A549 (cell line): ENCODE measurements at places on chromosomes 13 and 19.
A peak's percentile ranks its signal among the peaks of the same experiment; 100 is the strongest.

- DNase-seq = no peak
Measured at GRCh38 chr13:100674572-100674871, at the start of gene TMTC4. TSS of gene TMTC4 (minus strand) at chr13:100674795. CDS start at chr13:100670362, 4,433 bp downstream.

- peak; percentile 68 for DNase-seq
Measured at GRCh38 chr19:43739439-43740235, 15.1 kb downstream of the SMG9 start.

- DNase-seq = no peak
Measured at GRCh38 chr13:87622971-87623370, 48.2 kb upstream of the SLITRK5 start.

- peak; percentile 29 for DNase-seq
Measured at GRCh38 chr13:66563076-66563475, 667.1 kb downstream of the PCDH9 start.

- DNase-seq = no peak
Measured at GRCh38 chr13:103839460-103839859, 773.2 kb upstream of the SLC10A2 start.

DNA sequence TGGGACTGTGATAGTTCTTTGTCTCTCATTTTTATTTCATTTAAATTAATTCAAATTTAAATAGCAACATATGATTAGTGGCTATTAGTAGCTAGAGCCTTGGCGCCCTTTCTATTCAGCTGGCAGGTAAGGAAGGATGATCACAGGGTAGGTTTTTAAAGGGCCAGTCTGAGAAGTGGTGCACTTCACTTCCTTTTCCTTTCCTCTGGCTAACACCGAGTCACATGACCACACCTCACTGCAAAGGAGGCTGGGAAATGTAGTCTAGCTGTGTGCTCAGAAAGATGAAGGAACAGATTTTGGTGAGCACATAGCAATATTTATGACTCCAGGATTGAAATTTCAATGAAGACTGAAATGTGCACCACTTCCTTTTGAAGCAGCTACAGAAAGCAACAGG lies 128.7 kb downstream of the TSHZ3 start:
- DNase-seq = peak; percentile 42

GRCh38 chr13:52887165-52887564 lies 38.7 kb upstream of the PCDH8 start:
- DNase-seq = no peak

DNA sequence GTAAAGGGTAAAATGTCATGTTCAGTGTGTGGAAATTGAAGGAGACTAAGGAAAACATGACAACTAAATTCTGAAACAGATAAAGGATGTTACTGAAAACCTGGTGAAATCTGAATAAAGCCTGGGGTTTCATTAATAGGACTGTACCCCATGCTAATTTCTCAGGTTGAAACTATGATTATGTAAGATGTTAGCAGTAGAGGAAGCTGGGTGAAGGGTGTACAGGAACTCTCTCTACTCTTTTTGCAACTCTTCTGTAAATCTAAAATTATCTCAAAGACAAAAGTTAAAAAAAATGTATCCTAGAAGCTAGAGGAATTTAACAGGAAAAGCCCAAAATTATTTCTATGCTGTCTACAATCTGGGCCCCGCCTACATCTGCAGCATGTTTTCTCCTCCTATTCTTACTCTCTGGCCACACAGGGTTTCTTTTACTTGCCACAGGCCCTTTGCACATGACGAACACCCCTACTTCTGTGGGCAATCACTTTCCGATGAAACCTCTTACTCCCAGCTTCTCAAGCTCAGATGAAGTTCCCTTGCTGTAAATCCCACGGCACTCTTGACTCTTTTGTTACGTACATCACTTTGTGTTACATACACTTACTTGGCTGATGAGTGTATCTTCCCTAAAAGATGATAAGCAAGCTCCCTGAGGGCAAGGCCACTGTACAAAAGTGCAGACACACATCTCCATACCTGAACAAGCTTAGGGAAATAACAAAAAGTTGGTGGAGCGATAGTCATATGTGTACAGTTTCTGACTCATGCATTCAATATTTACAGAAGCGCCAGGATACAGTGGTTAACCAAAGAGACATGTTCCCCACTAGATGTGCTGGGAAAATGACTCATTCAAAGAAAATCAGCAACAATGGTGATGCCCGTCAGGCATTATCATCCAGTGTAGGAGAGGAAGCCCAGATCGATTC lies 32.6 kb downstream of the RUBCNL start:
- peak; percentile 78 for DNase-seq

DNA sequence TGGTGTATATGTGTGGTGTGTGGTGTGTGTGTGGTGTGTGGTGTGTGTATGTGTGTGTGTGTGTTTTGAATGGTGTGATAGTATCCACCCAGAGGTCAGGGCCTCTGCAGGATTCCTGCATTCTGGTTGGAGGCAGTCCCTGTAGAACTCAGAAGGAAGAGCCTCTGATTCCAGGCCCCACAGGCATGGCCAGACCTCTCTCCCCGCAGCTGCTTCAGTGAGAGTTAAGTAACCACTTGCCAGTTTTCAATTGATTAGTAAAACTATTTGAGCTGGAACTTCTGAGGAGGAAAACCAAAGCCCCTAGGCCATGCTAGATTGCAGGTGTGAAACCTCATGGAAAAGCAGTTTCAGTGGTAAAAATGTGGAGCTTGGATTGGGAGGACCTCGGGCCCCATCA lies 2.1 kb downstream of the ATP12A start:
- DNase-seq = no peak

- DNase-seq = no peak
Measured at GRCh38 chr19:17086120-17086519, 10.5 kb downstream of the MYO9B start.

- no peak for DNase-seq
Measured at GRCh38 chr13:67063036-67063435, 167.1 kb downstream of the PCDH9 start.

DNA sequence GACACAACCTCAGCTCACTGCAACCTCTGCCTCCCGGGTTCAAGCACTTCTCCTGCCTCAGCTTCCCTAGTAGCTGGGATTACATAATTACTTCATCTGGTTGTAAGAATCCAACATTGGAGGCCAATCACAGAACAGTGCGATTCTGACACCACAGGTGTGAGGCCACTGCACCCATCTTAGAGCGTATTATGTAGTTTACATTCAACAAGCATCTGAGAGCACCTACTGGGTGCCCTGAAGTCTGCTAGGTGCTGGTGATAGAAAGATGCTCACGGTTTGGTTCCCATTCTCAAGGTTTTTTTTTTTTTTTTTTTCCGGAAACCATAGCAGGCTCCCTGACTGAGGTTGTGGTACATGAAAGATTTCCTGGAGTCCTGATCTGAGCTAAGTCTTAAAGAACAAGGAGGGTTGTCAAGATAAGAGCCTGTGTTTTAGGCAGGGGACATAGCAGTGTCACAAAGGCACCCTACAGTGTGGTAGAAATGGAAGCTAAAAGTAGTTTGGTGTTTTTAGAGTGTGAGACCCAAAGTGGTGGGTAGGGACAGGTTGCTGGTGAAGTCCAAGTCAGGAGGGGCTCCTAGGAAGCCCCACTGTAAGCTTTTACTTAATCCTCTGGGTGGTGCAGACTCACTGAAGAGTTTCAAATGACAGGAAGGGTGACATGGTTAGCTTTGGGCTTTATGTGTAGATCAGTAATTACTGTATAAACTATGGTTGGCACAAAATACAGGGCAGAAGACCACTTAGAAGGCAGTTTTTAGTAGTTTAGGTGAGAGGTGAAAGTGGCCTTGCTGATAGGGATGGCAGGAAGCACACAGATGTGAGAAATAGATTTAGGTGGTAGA lies 15.2 kb downstream of the SAE1 start:
- DNase-seq = no peak

GRCh38 chr19:31329819-31330218 lies 19.4 kb downstream of the TSHZ3 start:
- no peak for DNase-seq

- no peak for DNase-seq
Measured at GRCh38 chr13:113941571-113942191, 32.2 kb downstream of the C13orf46 start.

GRCh38 chr13:100461309-100462030 lies 127.1 kb downstream of the GGACT start:
- DNase-seq = no peak

- DNase-seq = no peak
Measured at GRCh38 chr19:6214881-6215541, 64.8 kb downstream of the MLLT1 start.

DNA sequence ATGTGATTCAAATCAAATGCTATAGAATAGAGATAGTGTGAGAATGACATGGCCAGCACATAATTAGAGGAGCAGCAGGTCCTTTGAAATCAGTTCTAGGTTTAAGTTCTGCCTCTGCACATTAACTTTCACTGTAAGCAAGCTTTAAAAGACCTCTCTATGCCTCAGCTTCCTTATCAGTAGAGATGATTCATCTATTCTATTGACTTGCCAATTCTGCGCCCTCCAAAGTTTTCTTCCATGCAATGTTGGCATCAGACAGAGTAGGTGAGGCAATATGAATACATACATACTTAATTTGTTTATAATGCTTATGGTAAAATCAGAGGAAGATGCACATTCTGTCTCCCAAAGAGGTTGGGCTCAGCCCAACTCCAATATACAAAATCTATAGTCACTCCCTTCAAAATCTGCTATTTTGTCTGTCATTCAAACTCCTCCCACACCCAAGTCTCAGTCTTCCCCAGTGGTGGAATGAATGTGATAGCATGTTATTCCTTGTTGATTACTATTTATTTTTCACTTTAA lies 525.5 kb downstream of the RFC3 start:
- DNase-seq = no peak

DNA sequence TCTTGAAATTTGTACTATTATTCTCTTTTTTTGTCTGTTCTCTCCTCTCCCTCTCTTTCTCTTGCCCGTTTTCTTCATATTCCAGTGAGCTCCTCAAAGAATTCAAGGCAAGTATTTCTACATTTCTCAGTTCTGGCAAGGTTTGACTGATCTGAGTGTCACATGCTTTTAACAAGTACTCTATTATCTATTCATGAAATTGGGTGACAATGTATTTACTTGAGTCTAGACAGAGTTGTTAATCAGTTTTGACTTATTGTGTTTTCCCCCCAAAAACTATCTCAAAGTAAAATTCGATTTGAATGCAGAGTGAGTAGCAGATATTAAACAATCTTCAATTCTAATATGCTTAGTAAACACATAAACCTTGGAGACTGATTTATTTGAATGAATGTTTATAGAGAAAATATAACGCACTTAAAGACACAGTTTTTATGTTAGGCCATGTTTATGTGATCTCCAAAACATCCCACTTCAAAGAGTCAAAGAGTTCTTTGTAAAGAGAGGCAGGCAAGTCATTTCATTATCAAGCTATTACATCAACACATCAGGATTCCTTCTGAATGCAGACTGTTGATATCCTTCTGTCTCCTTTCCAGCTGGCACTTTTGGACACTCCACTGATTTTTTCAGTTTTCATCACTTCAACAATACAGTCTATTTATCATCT lies 166.6 kb downstream of the SLITRK6 start:
- no peak for DNase-seq

DNA sequence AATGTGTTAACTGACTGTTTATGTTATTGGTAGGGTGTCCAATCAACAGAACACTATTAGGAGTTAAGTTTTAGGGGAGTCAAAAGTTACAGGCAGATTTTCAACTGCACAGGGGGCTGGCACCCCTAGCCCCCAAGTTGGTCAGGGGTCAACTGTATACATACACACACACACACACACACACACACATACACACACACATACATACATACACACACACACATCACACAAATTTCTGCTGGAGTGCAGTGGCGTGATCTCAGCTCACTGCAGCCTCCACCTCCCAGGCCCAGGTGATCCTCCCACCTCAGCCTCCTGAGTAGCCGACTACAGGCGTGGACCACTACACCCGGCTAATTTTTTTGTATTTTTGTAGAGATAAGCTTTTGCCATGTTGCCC lies 10.2 kb downstream of the LRRC4B start:
- DNase-seq = no peak

GRCh38 chr13:45537516-45537915 lies 72.8 kb downstream of the COG3 start:
- no peak for DNase-seq

GRCh38 chr19:43362745-43363144 lies 9.3 kb downstream of the CD177 start:
- DNase-seq = no peak

DNA sequence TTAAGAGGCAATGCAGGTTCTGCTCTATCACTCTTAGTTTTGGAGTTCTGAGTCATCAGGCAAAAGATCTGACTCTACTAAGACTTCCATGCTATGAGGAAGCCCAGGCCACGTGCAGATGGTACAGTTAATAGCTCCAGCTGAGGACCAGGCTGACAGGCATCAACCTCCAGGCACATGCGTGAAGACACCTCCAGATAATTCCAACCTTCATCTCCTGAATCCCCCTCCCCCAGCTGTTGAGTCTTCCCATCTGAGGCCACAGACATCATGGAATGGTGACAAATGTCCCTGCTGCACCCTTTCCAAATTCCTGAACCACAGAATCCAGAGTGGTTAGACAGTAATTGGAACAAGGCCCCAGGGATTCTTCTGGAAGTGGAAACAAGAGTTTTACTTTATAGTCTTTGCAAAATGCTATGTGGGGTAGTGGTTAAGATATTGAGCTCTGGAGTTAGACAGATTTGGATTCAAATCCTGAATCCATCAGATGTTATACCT lies 183.8 kb downstream of the KLF5 start:
- no peak for DNase-seq

GRCh38 chr19:19552798-19553197 lies 14.7 kb downstream of the CILP2 start:
- DNase-seq = peak; percentile 58

GRCh38 chr13:102584434-102584833 lies 12.4 kb upstream of the TPP2 start:
- DNase-seq = no peak

GRCh38 chr19:34041925-34042521 lies 130.3 kb upstream of the LSM14A start:
- peak; percentile 79 for DNase-seq

GRCh38 chr19:33187183-33187540 lies 7.0 kb upstream of the LRP3 start:
- no peak for DNase-seq

GRCh38 chr13:77398825-77399620 lies 72.1 kb upstream of the MYCBP2 start:
- DNase-seq = no peak

- no peak for DNase-seq
Measured at GRCh38 chr13:34654203-34654602, 287.9 kb upstream of the NBEA start.

DNA sequence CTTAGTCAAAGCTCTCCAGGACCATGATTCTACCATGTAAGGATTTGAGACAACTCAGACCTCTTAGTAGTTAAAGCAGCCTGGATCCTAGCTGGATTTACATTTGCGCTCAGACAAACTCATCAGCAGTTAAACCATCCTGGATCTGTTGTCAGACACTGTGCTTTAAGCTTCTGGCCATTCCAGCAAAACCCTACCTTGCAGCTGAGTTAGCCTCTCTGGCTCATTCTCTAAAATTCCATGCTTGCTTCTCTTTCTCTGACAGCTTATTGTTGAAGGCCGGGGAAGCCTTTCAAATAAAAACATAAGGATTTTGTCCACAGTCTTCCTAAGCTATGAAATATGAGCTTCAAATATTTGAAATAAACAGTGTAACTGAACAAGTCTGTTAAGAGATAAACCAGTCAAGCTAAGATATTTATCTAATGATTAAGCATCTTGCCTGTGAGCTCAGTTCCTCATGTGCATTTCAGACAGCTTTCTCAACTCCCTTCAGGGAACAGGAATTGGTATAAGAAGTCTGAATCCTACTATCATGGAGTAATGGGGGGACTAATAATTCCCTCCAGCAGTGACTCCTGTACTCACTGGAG lies 89.3 kb downstream of the SLAIN1 start:
- DNase-seq = no peak

- DNase-seq = no peak
Measured at GRCh38 chr19:46413262-46414031, at the start of gene CCDC8. TSS of gene CCDC8 (minus strand) at chr19:46413564. CDS start at chr19:46412810, 754 bp downstream.

GRCh38 chr19:51439021-51439465 lies 19.2 kb downstream of the SIGLEC8 start:
- no peak for DNase-seq
